Fibroblast of skin of scalp (primary cell): ENCODE measurements at places on chromosomes 12 and 14.

GRCh38 chr12:44876544-44877410 lies 662 bp upstream of the NELL2 start:
- DNase-seq, result peak; percentile 14

GRCh38 chr12:42756841-42757623 lies 167.5 kb upstream of the PRICKLE1 start:
- peak; percentile 95 for DNase-seq

GRCh38 chr12:115079760-115080159 lies 395.8 kb upstream of the TBX3 start:
- DNase-seq, result no peak

GRCh38 chr12:1934068-1934467 lies 15.6 kb upstream of the CACNA2D4 start:
- DNase-seq, result no peak

GRCh38 chr12:43805149-43805859 lies 813 bp downstream of the TWF1 start:
- peak; percentile 3 for DNase-seq

DNA sequence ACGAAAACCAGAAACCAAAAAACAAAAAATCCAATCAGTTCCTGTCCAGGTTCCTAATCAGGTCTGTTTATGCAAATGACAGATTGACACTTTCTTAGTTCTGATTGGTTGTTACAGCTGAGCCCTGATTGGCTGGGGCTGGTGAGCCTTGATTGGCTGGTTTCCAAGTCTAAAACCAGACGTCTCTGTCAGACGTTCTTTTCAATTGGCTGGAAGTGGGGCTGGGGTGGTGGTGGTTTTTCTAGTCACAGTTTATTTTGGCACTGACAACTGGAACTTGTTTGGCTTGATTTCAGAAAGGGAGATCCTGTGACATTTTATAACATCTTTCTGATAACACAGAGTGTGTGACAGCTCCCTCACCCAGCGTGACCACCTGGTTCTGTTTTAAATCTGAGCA lies 36.1 kb upstream of the PRICKLE1 start:
- DNase-seq, result peak; percentile 11

DNA sequence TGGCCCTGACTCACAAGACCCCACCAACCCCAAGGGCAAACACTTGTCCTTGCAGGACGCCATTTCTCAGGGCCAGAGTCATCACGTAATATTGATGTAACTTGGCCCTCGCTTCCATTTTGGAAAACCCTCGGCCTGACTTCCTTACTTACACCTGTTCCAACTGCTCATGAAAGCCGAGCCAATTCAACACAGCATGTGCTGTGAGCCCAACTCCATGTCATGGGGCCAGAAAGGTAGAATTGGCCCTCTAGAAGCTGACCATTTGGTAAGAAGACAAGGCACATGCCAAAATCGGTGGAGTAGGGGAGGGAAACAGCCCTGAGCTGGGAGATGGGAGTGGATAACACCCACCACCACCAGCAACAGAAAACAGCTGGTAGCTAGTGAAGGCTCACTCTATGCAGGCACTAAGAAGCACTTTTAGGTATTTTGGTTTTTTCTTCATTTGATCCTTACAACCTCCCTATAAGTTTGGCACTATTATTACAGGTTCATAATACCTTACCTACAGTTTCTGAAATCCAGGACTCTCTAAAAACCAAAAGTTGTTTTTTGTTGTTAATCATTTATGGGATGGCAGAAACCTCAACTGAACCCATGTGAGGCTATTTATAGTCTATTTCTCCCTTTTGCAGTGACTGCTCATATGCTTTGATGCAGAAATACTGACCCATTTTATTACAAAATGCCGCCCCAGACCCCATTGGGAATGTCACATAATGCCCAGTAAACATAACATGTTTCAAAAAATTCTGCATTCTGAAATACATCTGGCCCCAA lies 6.5 kb downstream of the TTC7B start:
- no peak for DNase-seq

- DNase-seq, result no peak
Observed at GRCh38 chr14:63964113-63964512, 111.3 kb downstream of the SYNE2 start.

- no peak for DNase-seq
Observed at GRCh38 chr14:26217778-26218177, 380.1 kb downstream of the NOVA1 start.

GRCh38 chr12:8943565-8944186 lies 5.8 kb downstream of the M6PR start:
- DNase-seq, result no peak

DNA sequence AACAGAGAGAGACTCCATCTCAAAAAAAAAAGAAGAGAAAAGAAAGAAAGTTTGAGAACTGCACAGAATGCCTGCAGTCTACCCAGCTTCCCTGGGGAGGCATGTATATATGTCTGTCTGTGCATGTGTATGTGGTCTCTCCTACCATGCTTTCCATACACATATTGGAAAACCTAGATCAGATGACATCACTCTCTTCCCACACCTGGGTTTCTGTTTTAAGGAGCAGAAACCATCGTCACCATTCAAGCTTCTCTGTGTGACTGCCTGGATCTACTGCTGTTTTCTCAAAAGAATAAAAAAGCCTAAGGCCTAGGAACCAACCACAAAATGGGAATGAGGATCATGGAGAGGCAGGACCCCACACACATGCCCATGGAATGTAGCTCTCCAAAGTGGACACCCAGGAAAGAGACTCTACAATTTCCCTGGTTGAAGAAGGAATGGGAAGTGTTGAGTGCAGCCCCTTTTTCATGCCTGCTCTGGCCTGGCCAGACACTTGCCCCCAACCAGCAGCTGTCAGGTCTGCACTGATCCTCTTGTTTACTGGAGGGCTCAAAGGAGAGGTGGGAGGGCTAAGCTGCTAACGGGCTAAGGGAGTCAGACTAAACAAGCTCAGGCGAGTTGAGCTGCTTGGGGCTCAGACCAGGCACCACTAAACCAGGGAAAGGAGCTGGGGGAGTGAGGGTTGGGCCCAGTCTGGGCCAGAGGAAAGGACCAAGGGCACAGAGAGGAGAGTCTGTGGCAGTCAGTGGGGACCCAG lies 7.7 kb upstream of the PCK2 start:
- DNase-seq, result no peak

- no peak for DNase-seq
Observed at GRCh38 chr14:104293851-104294627, 155.7 kb downstream of the KIF26A start.

GRCh38 chr12:45217846-45218245 lies 2.0 kb downstream of the ANO6 start:
- no peak for DNase-seq

- DNase-seq, result peak; percentile 40
Observed at GRCh38 chr12:83818881-83819280, 1093.7 kb downstream of the SLC6A15 start.

- DNase-seq, result peak; percentile 55
Observed at GRCh38 chr12:127925971-127926370, 341.0 kb upstream of the TMEM132C start.

- DNase-seq, result peak; percentile 69
Observed at GRCh38 chr14:99524804-99525698, 43.8 kb downstream of the CCNK start.

DNA sequence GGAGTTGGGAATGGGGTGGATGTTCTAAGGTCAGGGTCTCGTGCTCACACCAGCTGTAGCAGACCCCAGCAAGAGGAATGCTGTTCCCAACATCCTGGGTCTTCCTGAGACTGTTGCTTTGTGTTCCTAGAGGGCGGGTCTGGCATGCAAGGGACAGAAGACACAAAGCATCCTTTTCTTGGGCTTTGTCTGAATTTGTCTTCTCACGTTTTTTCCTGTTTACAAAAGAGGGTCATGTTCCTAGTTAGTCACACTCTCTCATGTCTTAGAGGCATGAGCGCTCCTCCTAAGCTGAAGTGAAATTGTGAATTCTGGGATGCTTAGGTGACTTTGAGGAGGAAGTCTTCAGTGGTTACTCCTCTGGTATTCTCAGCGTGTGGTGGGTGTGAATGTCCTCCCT lies 9.6 kb upstream of the TAMALIN start:
- DNase-seq, result no peak

- no peak for DNase-seq
Observed at GRCh38 chr12:24933694-24934407, 15.1 kb downstream of the BCAT1 start.

GRCh38 chr14:22448905-22449599 lies 140.0 kb downstream of the DAD1 start:
- no peak for DNase-seq

GRCh38 chr14:105739331-105740102 lies 213.1 kb downstream of the TMEM121 start:
- no peak for DNase-seq

DNA sequence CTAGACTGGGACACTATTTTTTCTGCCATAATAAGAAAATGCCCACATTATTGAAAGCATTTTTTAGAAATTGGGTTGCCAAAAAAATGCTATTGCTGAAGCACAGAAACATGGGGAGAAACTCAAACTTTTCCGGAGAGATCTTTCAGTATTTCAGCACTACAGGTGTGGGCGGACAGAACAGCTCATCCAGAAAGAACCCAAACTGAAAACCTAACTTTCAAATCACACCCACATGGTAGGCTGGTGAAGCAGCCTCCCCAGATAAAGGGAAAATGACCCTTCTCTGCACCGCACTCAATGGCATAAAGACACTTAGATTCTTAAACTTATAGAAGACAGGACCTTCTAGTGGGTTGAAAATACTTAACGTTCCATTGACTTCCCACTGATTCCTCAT lies 62.3 kb upstream of the TMPO start:
- no peak for DNase-seq
